ENCODE measurements at places on chromosomes 5 and 9. TPM values are rescaled to one million over a fixed set of nuclear protein-coding genes. Genes with fewer than 3 reads are reported as not detected.

GRCh38 chr5:56986626-56986947 lies 34.7 kb upstream of the MIER3 start:
- no peak overlapping the region for H3K4me3 ChIP-seq
- peaks cover 2% of the 10 kb centered on the region for H3K4me1 ChIP-seq

DNA sequence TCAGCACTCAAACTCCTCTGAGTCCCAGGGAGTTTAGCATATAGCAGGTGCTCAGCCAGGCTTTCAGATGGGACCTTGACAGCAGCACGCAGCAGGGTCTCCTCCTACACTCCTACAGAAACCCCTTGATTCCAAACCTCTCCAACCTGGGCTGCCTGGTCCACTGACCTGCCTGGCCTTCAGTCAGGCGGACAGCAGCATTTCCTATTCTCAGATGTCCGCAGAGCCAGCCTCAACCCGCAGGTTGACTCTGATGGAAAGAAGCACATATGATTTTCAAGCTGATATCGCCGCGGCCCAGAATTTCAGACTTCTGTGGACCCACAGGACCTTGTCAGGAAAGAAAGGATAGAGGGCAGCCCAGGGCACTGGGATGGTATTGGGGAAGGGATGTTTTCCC lies 5.3 kb upstream of the SLC25A48 start:
- DNase-seq = no peak
- no peak overlapping the region for H3K4me3 ChIP-seq
- H3K27me3 ChIP-seq = peaks cover 57% of the 10 kb centered on the region

The HNRNPA0 gene
- total RNA-seq = 99.0 TPM

The OTULINL gene
- total RNA-seq = 3.4 TPM

DNA sequence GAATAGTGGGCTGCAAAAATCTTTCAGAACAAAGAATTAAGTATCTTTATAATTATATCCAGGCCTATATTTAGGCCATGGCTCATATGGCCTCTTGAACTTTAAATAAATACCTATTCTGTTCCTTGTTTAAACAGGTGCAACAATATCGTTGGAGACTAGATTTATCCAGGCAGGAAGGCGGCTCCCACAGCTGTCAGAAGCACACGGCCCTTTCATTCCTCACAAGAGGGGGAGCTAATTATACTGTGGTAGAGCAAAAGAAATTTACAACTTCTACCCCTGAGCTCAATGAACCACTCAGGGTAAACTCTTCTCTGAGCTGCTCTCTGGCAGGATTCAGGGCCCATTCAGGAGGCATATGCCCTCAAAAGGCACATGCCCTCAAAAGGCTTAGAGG lies 31.3 kb downstream of the TMEM174 start:
- no peak for DNase-seq
- H3K27ac ChIP-seq = no peak overlapping the region
- H3K36me3 ChIP-seq = peaks cover 5% of the 10 kb centered on the region
- peaks cover 58% of the 10 kb centered on the region for H3K27me3 ChIP-seq
- H3K4me3 ChIP-seq = no peak overlapping the region

DNA sequence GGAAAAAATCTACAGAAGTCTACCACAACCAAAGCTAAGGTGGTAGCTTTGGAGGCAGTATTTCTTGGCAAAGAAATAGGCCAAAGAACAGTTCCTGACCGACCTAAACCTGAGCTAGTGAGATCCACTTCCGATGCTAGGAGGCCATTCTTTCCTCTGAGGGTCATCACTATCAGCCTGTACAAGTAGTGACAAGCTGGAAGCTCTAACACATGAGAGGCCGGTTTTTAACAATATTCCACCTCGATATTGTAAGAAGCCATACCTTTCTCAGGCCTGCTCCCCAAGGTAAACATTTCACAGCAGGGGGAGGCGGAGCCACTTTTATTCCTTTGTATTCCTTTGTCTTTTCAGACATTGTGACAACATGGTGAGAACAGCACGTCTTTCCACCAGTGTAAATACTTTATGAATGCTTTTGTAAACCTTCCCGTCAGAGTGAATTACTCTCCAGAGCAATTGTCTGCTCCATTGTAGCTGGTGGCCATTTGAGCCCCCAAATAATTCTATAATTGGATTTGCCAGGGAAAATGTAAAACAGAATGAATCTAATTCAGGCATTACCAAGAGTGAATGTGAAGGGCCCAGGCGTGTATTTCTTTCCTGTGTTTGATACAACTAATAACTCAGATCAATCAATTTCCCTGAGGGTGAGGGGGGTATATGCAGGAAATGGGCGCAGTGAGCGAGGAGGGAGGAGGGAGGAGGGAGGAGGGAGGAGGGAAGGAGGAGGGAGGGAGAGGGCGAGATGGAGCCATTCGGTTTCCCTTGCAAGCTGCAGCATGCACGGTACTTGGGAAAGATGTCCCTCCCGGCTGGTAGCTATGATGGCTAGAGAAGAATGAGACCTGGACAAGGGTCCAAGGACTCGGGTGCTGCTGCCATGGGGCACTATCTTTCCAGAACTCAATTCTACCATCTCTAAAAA lies 166.6 kb downstream of the CDK5RAP2 start:
- peaks cover 12% of the 10 kb centered on the region for H3K4me1 ChIP-seq
- H3K27me3 ChIP-seq = no peaks in the 10 kb centered on the region
- DNase-seq = no peak
- peaks cover 18% of the 10 kb centered on the region for H3K36me3 ChIP-seq

GRCh38 chr5:54517512-54518145 lies at the start of gene SNX18:
Gene SNX18 (plus strand): TSS chr5:54517759. CDS start chr5:54517953, 194 bp downstream.
- H3K4me1 ChIP-seq = peaks cover 52% of the 10 kb centered on the region
- peak within 1 kb of the TSS; percentile 87 for H3K4me3 ChIP-seq
- no peak within 1 kb of the TSS for H3K27ac ChIP-seq
- H3K36me3 ChIP-seq = peaks cover 5% of the 10 kb centered on the region

- H3K27me3 ChIP-seq = no peaks in the 10 kb centered on the region
- no peaks in the 10 kb centered on the region for H3K36me3 ChIP-seq
- no peak overlapping the region for H3K4me3 ChIP-seq
Observed at GRCh38 chr5:147310059-147310704, 75.4 kb downstream of the STK32A start.

The RNF224 gene
- total RNA-seq = not detected

DNA sequence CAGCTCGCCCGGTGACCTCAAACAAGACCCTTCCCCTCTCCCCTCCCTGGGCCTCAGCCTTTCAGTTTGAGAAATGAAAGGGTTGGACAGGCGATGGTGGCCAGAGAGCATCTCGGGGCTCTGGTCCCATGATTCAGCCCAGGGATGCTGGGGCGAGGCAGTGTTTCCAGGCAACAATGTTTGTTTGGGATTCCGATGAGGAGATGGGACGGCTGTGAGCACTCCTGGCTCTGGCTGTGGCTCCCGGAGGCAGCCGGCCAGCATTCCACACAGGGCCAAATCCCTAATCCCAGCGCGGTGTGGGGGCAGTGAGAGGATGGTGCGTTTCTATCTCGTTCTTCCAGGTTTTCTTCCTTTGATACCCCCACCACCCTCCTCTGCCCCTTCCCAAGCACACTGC lies 66.0 kb downstream of the HMCN2 start:
- no peak overlapping the region for H3K27ac ChIP-seq
- no peak for DNase-seq
- H3K4me3 ChIP-seq = no peak overlapping the region
- H3K36me3 ChIP-seq = no peaks in the 10 kb centered on the region

DNA sequence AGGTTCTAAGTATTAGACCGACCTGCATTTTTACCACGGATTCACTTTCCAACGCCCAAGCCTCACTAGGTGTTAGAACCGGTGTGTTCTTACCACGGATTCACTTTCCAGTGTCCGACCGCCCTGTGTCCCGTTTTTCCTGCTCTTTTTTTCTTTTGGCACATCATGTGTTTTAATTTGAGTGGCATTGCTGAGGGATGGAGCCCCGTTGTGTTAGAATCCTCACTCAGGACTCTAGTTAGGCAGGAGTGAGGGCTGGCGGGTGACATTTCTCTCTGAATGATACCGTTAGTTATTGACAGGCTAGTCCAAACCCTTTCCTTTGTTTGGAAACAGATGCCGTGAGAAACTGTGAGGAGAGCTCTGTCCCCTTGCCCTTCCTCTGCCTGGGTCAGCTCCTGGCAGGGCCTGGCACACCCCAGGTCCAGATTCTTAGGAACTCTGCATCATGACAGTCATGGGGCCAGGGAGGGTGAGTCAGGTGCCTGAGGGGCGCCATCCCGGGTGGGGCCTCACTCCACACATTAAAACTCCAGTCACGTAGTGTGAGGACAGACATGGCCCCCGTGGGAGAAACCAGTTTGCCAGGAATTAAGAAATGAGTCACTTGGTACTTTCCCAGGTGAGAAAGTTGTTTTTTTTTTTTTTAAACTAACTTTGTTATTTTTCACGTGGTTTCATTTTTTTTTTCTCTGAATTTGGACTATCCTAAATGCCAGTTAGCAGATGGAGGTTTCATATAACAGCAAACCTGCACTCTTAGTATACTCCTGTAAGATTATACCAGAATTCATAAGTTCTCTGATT lies 15.8 kb downstream of the EXOC3 start:
- no peak overlapping the region for H3K4me3 ChIP-seq
- H3K4me1 ChIP-seq = no peaks in the 10 kb centered on the region
- H3K36me3 ChIP-seq = peaks cover 16% of the 10 kb centered on the region
- no peaks in the 10 kb centered on the region for H3K27me3 ChIP-seq

DNA sequence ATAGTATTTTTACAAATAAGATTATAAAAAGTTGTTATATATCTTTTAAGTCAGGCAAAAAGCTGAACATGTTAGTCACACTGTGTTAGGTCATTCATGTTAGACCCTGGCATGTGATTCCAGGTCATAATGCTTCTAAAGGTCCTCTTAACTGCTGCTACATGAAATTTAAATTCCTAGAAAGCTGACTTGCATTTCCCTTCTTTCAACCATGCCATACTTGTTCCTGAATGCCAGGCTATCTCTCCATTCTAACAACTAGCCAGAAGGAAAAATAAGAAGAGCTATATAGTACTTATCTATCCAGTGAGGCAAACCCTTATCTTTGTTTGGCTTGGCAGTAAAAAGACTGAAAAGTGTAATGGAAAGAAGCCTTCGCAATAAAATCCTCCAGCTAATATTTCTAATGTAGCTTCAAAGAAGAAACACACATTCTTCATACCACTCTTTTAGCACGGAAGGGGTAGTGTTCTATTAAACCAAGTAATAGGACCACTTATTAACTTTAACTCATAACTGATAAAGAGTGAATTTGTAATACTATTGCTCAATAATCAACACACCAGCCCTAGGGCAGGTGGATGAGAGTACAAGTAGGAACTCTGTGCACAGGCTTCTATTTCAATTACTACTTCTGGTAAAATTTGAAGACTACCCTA lies 310.2 kb downstream of the PDE4D start:
- no peak overlapping the region for H3K27ac ChIP-seq
- peaks cover 51% of the 10 kb centered on the region for H3K4me1 ChIP-seq
- H3K36me3 ChIP-seq = no peaks in the 10 kb centered on the region

The KIF20A gene
- total RNA-seq = 77.6 TPM

GRCh38 chr5:142511358-142511757 lies 174.5 kb downstream of the FGF1 start:
- H3K4me3 ChIP-seq = no peak overlapping the region
- H3K36me3 ChIP-seq = peaks cover 3% of the 10 kb centered on the region
- H3K27me3 ChIP-seq = no peaks in the 10 kb centered on the region
- no peak overlapping the region for H3K27ac ChIP-seq

The EIF4EBP3 gene
- total RNA-seq = 10.3 TPM

- no peak for DNase-seq
- H3K36me3 ChIP-seq = no peaks in the 10 kb centered on the region
- H3K4me3 ChIP-seq = no peak overlapping the region
- H3K27me3 ChIP-seq = no peaks in the 10 kb centered on the region
Observed at GRCh38 chr5:143233031-143233430, 170.5 kb downstream of the NR3C1 start.

DNA sequence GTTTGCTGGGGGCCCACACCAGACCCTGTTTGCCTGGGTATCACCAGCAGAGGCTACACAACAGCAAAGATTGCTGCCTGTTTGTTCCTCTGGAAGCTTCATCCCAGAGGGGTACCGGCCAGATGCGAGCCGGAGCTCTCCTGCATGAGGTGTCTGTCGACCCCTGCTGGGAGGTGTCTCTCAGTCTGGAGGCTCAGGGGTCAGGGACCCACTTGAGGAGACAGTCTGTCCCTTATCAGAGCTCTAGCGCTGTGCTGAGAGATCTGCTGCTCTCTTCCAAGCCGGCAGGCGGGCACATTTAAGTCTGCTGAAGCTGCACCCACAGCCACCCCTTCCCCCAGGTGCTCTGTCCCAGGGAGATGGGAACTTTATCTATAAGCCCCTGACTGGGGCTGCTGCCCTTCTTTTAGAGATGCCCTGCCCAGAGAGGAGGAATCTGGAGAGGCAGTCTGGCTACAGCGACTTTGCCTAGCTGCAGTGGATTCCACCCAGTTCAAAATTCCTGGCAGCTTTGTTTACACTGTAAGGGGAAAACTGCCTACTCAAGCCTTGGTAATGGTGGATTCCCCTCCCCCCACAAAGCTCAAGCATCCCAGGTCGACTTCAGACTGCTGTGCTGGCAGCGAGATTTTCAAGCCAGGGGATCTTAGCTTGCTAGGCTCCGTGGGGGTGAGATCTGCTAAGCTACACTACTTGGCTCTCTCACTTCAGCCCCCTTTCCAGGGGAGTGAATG lies 206.0 kb upstream of the TLX3 start:
- H3K27ac ChIP-seq = no peak overlapping the region
- no peaks in the 10 kb centered on the region for H3K4me1 ChIP-seq
- no peak for DNase-seq
- H3K27me3 ChIP-seq = no peaks in the 10 kb centered on the region

- peaks cover 56% of the 10 kb centered on the region for H3K4me1 ChIP-seq
- no peaks in the 10 kb centered on the region for H3K27me3 ChIP-seq
- DNase-seq = no peak
- H3K27ac ChIP-seq = no peak overlapping the region
- H3K36me3 ChIP-seq = no peaks in the 10 kb centered on the region
- no peak overlapping the region for H3K4me3 ChIP-seq
Observed at GRCh38 chr9:26682796-26683496, 209.7 kb downstream of the CAAP1 start.

The TLE1 gene
- total RNA-seq = 40.5 TPM

DNA sequence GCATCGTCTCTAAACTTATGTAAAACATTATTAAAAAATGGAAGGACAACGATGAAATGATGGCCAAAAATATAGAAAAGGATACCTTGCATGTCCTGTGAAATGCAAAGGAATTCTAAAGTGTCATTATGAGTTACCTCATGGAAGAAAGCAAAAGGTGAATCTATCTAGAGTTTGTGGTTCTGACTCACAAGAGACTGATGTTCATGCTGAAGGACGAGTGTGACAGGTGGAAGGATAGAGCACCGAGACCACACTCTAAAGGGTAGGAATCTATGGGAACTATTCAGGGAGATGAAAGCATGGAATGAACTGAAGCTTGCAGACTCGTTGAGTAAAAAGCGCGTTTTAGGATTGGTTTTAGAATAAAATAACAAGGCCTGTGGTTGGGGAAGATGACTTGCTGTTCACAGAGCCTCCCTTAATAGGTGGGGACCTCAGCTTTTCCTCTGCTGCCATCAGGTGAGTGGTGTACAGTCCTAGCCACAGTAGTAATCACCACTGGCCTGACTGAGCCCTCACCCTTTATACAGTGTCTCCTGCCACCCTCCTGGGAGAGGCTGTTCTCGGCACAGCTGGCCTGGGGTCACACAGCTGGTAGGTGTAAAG lies 11.2 kb downstream of the TENT4A start:
- no peak overlapping the region for H3K4me3 ChIP-seq
- no peaks in the 10 kb centered on the region for H3K27me3 ChIP-seq
- H3K4me1 ChIP-seq = peaks cover 65% of the 10 kb centered on the region

All from neural crest cell (in vitro differentiated cells).